Left lung (tissue), 14 donors: ENCODE measurements at places on chromosomes 5 and 9.

DNA sequence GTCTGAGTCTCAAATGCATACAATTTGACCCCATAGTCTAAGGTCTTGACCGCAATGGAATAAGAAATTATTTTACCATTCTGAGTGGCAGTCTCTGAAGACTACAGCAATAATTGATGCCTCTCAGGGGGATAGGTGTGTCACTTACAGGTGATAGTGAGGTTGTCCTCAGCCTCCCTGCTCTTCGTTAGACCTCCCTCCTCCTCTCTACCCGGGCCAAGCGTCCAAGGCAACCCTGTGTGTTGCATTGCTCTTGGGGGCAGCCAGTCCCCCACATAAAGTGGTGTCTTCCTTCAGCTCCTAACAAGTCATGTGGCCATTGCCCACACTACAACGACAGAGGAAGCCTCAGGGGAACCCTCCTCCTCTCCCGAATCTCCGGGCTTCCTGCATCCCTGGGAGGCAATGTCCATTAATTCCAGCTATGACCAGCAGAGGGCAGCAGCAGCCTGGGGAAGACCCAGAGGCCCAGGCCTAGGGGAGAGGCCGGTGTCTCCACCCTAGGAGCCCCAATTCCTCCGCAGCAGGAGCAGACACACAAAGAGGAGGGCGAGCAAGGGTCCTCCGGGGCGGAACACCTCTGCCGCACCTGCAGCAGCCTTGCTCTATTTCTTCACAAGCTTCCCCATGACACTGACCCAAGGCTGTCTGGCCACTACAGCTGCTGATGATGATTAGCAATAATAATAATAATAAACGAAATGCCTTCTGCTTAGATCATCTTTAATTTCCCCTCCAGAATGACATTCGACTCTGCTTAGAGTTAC is 134.8 kb downstream of the KCNIP1 start:
- DNase-seq = peak; percentile 51

DNA sequence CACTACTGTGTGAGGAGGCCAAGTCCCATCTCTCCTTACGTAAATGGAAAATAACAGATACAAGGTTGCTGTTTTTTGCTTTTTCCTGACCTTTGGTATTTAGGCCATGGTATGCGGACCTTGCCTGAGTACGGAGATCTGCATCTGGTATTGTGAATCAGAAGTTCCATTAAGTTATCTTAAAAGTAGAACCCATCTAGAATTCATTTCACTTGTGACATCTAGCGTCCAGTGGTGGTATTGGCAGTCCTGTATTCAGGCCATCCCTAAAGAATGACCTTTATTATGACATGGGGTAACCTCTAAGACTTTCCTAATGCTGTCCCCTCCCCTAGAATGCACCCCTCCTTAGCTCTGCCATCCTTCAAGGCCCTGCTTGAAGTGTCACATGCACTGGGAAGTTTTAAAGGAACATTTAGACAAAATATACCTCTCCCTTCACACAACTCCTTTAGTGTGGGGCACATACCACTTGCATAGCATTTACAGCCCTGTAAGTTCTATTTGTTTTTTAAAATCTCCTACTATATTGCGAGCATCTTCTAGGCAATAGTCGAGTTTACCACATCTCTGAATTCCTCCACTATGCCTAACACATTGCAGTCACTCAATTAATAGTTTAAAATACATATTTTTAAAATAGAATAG is 1.9 kb upstream of the SPDL1 start:
- peak; percentile 57 for DNase-seq

DNA sequence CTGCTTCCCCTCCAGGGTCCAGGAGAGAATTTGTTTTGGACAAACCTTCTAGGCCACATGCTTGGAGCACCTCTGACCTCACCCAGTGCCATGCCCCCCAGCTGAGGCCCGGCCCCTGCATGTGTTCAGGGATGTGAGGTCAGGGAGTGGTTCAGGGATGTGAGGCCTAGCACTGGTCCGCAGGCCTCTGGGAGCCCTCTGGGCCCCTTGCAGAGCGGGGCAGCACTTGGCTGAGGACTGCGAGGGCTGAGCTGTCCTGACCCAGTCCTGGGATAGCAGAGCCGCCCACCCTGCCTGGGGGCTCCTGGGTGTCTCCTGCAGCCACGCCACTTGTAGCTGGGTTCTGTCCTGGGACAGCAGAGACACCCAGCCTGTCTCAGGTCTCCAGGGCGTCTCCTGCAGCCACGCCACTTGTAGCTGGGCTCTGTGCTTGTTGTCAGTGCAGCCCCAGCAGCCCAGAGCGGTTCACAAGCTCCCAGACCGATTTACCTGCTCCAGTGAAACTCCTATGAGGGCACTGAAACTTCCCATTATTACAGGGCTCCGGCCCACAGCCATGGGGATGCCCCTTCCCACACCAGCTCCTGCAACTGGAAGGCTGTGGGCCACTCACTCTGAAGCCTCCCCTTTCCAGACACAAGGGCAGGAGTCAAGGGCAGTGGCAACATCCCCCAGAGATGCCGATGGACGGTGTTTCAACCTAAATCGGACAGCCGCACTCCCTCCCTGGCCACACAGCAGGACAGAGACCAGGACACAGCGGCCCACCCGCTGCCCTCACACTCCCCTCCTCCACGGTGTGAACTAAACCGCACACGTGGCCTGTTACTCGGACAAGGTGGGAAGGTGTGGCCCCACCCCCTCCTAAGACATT is 5.4 kb upstream of the CEP72 start:
- no peak for DNase-seq

DNA sequence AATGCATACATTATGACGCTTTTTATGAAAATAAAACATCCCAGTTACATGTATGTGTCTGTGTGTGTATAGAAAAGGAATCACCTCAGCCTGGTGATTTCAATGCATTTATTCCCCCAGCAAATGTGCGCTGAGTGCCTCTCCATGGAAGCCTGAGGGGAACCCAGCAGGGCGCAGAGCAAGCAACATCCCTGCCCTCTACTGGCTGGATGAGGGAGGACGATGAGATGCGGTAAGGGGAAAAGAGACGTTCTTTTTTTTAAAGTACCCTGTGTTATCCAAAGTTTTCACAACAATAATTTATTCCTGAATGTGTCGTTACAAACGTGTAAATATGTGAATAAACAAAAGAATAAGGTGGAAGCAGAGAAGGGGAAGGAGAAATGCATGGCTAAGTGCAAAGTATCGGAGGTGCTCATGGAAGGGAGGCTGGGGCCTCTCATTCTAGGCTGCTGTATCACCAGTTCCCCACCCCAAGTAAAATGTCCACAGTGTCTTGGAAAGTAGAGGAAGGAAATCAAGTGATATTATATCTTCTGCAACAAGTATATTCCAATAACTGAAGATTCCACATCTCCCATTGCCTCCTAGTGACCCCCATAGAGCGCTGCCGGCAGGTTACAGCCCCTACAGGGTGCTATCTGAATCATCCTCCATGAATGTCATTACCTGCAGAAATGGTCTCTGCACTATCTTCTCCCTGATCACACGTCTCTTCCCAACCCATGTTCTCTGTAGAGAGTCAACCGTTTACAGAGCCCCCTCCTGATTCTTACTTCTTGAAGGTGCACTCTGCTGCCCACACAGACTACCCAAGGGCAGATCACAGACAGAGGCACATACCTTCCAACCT is 13.0 kb upstream of the ABLIM3 start:
- DNase-seq = no peak

- DNase-seq = no peak
These were observed 78.3 kb upstream of the TRIO start for GRCh38 chr5:14064841-14065240.

DNA sequence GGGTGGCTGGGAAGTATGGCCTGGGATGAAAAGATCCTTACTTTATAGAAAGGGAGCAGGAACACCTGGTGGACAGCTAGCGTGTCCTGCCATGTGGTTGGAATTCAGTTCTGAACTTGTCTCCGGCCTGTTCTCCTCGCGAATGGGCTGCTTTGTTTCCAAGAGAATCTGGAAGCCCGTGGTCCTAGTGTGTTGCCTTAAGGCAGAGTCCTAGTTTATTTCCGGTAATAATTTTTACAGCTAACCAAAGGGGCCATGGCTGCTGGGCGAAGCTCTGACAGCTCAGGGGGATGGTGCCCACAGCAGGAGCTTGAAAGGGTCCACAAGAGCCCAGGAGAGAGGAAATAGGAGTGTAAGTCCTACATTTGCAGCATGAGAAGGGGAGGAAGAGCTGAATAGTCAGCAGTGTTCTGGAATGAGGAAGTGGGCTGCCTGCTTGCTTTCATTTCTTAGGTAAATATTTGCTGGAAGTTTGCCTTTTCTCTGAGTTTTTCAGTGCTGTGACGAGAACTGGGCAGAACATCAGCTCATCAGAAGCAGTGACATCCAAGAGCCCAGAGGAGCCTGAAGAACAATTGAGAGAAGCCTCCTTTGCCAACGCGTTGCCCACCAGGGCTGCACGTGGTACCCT is 13.1 kb upstream of the IGFBPL1 start:
- no peak for DNase-seq

- no peak for DNase-seq
These were observed 731.1 kb upstream of the ZNF608 start for GRCh38 chr5:125477586-125477975.

GRCh38 chr5:33850100-33850594 is 41.6 kb downstream of the ADAMTS12 start:
- no peak for DNase-seq
